ENCODE measurements at places on chromosomes 16 and 17.

DNA sequence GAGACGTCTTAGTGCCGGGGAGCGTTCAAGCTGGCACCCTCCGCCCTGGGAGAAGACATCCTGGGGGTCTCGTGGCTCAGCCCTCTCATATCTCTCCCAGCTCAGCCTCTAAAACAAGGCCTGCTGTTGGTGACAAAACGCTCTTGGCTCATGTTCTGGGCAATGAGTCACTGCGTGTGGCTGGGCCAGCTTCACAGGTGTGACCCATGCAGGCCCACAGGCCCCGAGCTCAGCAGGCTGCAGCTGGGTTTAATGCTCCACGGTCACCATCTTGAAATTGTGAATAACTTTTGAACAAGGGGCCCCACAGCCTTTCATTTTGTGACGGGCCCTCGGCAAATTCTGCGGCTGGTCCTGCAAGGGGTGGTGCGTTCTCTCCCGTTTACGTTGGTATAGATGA is 22.4 kb downstream of the GAA start:
- DNase-seq, result no peak

- DNase-seq, result no peak
Measured at GRCh38 chr16:89138513-89138795, 33.1 kb upstream of the CDH15 start.

DNA sequence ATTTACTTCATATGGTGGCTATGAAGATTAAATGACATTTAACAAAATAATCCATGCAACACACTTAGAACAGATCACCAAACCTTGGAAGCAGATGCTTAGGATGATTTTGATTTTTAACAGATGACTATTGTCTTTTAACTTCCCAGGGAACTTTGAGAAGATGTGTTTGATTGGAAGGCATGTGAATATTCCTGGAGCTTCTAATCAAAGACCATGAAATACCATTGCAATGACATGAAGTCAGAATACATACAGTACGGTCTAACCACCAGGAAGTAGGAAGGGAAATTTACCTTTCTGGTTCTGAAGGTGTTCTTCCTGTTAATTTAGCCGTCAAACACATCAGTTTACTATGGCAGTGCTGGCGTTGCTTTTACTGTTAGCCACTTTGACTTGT is 414.9 kb downstream of the TMEM114 start:
- no peak for DNase-seq

DNA sequence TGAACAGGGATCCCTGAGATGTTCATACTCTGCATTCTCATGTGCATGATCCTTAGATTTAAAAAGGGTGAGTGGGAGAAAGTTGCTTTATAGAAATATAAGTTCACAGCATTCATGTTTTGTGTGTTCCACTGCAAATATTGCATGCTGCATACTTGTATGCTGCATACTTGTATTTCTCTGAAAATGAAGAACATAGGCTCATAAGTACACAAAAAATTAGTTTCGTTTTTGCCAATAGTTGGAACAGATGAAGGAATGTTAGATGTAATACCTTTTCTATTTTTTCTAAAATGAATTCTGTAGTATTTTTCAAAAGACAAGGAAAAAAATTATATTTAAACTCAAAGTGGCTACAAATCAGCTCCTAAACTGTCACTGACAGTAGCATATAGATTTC is 79.0 kb downstream of the NFAT5 start:
- DNase-seq, result no peak

DNA sequence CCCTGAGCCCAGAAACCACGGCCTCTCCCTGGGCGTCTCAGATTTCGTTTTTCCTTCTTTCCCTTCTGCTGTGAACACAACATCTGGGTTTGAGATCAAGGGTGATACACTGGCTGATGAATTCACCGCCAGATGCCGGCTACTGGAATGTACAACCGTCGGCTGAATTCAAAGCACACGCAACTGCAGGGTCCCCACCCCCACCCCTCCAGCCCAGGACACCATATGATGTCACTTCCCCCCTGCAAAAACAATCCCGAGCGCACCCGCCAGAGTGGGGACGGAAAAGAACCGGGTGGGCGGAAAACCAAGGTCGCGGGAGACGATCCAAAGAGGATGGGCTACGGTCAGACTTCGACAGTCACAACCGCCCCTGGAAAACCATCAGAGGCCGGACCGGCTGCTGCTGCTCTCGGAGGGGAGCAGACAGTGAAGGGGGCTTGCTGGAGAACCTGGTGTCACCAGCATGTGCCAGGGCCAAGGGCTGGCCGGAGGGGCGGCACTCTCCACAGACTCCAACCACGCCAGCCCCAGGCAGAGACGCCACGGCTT is 23.3 kb downstream of the CEP295NL start:
- no peak for DNase-seq

- DNase-seq, result no peak
Measured at GRCh38 chr17:83054518-83055125, 24.8 kb upstream of the METRNL start.

- no peak for DNase-seq
Measured at GRCh38 chr16:66469291-66469946, 42.3 kb downstream of the BEAN1 start.

DNA sequence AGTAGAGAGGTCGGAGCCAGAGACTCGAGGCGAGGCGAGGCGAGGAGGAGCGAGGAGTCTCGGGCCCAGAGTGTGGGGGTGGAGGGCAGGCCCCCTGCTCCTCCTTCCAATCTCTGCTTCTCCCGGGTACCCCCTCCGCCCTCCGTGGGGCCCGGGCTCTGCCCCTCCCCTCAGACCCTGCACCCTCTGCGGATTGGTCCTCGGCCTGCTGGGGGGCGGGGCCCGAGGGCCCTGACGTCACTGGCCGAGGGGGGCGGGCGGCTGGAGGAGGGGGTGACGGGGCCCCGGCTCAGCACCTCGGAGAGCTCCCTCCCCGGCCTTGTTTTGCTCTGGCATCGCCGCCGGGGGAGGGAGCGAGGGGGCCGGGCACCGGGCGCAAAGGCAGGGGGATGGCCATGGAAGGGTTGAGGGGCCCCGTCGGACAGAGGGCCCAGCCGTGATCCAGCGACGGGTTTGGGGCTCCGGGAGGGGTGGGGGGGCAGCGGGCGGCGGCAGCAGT is at the start of gene RUNDC3A:
Gene RUNDC3A, plus strand, starts transcription at position 282 of the 499 bp plus-strand sequence. CDS start 232 bp downstream, outside the sequence.
- DNase-seq, result peak; percentile 80
